Mesenteric fat pad (tissue), 1 donor: ENCODE measurements at places on chromosomes 16 and 17. TPM values are rescaled to one million over a fixed set of nuclear protein-coding genes. Genes with fewer than 3 reads are reported as not detected.

The SNAI3 gene
- 1.2 TPM for total RNA-seq

The KRTAP3-1 gene
- not detected for total RNA-seq

The KRTAP4-3 gene
- total RNA-seq: not detected

The PYDC1 gene
- not detected for total RNA-seq

The CLDN9 gene
- not detected for total RNA-seq

The CA5A gene
- not detected for total RNA-seq

The DPEP1 gene
- 0.51 TPM for total RNA-seq
